ENCODE measurements at places on chromosomes 2 and 18.

DNA sequence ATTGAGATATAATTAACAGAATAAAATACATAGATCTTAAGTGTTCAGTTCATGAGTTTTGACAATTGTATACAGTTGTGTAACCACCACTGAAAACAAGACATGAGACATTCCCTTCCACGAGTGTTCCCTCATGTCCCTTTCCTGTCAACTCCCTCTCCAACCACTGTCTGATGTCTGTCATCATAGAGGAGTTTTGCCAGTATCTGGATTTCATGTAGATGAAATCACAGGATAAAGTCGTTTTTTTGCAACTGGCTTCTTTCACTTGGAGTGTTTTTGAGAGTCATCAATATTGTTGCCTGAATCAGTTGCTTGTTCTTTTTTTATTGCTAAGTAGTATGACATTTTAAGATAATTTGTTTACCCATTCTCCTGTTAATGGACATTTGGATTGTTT is 52.7 kb downstream of the RBMS1 start:
- no peak for DNase-seq

DNA sequence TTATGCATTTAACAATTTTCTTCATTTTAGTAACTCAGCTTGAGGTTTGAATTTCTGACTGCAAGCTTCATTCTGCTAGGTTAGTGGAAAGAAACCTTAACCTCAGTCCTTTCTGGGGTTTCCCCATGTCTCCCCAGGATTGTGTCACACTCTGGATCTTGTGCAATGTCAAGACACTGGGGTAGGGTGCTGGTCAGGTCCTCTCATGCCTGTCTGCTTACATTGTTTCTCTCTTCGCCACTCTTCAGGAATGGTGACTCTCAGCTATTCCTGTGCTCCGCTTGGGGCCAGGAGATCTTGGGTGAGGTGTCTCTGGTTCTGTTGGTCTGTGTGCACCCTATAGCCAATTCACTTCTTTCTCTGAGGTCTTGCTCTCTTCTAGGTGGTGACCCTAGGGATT is 23.9 kb downstream of the CTLA4 start:
- DNase-seq, result no peak

DNA sequence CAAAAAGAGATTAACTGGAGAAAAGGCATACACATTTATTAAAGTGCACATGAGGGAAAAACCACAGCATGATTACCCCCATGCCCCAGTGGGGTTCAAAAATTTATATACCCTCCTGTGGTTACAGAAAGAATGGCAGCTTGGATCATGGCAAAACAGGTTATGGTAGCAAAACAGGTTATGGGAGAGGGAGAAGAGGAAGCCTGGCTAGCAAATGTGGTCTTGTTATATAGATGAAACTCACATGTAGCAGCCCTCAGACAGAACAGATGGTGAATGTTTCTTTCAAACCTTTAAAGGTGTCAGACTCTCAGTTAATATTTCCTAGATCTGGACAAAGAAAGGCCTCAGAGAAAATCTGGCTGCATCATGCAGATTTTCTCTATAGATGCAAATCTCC is 178.2 kb upstream of the ZC3H15 start:
- DNase-seq, result no peak

GRCh38 chr2:29401994-29402393 is 286.8 kb downstream of the CLIP4 start:
- DNase-seq, result no peak

DNA sequence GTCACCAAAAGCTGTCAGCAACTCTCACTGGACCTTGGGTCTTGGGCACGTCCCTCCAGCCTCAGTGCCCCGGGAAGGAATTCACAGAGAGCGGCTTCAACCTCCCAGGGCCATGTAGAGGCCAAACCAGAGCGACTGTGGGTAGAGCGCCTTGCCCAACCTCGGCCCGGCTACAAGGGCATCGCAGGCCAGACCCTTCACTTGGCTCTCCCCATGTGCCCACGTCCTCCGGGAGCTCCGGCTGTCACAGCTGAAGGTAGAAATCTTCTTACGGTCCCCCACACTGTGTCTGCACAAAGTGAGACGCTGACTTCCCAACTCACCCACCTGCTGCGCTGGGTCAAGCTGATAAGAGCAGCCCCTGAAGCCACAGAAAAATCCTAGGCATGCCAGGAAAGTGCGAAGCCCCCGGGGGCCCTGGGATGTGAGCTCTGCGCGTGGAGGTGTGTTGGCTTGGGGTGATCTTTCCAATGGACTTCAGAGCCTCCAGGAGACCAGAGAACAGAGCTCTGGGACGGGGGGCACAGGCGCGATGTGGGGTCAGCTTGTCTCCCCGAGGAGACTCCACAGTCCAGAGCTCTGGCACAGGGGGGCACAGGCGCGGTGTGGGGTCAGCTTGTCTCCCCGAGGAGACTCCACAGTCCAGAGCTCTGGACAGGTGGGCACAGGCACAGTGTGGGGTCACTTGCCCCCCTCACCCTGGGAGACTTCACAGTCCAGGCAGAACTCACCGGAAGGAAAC is 105.5 kb downstream of the RTP5 start:
- DNase-seq, result no peak

- no peak for DNase-seq
These were observed 133.5 kb downstream of the LAMA3 start for GRCh38 chr18:23822590-23823385.

DNA sequence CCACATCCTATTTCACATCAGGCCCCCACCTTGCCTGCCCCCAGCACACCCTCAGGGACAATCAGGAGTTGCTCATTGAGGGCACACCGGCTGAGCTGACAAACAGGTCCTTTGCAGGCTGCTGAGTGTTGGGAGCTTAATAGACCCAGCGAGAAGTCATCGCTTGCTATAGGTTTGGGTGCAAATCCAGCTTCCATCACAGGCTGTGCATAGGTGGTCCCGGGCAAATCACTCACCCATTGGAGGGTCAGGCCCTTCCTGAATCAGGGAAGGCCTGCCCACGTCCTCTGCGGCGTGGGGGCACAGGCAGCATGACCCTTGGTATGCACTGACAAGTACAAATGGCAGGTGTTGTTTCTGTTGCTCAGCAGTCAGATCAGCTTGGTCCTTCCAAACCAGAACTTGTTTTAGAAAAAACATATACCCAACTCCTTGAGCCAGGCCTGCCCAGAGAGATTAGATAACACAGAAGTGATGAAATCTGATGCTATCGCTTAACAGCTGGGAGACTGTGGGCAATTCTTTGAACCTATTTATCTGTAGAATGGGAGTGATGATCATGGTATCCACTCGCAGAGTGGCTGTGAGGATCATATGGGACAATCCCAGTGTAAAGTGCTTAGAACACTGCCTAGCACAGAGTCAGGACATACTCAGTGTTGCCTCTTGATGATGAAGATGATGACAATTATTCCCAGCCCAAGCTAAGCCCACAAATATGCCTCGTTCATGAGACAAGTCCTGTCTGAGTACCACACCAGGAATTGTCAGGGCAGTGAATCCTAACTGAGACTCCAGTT is 34.9 kb downstream of the SMAD7 start:
- no peak for DNase-seq

GRCh38 chr18:13409026-13409425 is 190.5 kb downstream of the LDLRAD4 start:
- no peak for DNase-seq

DNA sequence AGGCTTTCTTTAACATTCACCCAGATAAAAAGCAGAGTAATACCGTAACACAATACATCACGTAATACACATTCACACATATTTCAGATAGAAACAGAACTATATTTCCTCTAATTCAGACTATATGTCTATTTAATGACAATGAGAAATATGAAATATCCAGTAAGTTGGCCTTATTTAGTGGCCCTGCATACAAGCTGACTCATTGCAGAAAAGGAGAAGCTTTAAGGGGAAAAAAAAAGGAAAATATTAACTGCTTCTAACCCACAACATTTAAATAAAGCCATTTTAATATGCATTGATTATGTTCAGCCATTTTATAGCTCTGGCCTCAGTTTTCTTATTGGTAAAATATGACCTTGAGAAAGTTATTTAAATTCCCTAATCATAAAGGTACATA is 94.8 kb downstream of the PPP1R1C start:
- DNase-seq, result no peak

GRCh38 chr2:29219374-29219773 is 104.2 kb downstream of the CLIP4 start:
- DNase-seq, result no peak

- DNase-seq, result no peak
These were observed 55.0 kb downstream of the PMAIP1 start for GRCh38 chr18:59954755-59955156.

DNA sequence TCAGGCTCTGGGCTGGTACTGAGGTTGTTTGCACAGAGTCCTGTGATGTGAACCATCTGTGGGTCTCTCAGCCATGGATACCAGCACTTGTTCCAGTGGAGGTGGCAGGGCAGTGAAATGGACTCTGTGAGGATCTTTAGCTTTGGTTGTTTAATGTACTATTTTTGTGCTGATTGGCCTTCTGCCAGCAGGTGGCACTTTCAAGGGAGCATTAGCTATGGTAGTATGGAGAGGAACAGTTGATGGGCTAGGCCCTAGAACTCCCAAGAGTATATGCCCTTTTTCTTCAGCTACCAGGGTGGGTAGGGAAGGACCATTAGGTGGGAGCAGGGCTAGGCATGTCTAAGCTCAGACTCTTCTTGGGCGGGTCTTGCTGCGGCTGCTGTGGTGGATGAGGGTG is 257.0 kb upstream of the GYPC start:
- DNase-seq, result peak; percentile 3

- DNase-seq, result no peak
These were observed 113.9 kb downstream of the COPS8 start for GRCh38 chr2:237199577-237199976.

- no peak for DNase-seq
These were observed 25.9 kb downstream of the COL6A3 start for GRCh38 chr2:237388036-237388435.

GRCh38 chr2:211347328-211347727 is 790.9 kb downstream of the CPS1 start:
- DNase-seq, result no peak

DNA sequence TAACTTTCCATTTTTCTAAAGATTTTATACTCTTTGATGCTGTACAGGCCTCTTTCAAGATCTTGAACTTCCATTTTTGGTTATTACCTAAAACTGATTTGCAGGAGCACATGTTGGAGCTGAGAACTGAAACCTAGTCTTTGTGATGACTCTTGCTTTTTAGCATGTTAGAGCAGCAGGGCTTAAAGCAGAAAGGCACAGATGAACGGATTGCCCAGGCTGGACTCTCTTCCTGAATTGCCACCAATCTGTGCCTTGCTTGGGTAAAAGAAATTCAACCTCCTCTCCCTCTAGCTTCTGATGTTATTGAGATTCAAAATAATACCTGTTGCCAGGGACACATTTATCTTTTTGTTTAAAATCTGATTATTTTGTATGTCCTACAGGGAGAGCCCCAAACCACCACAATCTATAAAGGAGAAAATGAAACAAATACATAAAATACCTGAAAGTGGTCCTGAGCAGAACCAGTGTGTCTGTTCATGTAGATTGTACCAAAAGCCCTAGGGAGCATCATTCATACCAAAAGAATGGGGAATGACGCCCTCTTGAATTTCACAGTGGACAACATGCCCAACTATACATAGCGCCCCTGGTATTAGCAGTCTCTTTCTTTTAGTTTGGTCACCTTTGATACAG is 277.0 kb upstream of the MAP2 start:
- DNase-seq, result no peak

DNA sequence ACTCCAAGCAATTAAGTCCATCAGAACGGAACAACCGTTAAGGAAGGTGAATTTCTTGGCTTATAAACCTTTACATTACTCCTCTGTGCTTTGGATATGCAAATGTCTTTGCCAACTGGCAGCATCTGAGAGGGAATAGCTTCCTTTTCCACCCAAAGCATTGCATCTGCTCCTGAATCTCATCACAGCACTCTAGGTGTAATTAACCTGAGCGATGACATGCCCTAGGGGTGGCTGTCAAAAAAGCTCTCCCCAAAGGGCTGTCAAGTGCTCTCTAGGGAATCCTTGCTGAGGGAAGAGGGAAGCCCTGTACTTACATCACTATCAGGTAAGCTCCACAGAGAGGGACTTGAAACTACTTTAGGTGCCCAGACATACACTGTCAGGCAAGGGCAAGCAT is 5.5 kb upstream of the SMARCAL1 start:
- no peak for DNase-seq

GRCh38 chr2:240934701-240935102 is 28.6 kb downstream of the CROCC2 start:
- DNase-seq, result no peak

- no peak for DNase-seq
These were observed 6.7 kb downstream of the ASB1 start for GRCh38 chr2:238433300-238433915.

GRCh38 chr18:56030060-56030459 is 442.1 kb upstream of the TCF4 start:
- DNase-seq, result no peak

DNA sequence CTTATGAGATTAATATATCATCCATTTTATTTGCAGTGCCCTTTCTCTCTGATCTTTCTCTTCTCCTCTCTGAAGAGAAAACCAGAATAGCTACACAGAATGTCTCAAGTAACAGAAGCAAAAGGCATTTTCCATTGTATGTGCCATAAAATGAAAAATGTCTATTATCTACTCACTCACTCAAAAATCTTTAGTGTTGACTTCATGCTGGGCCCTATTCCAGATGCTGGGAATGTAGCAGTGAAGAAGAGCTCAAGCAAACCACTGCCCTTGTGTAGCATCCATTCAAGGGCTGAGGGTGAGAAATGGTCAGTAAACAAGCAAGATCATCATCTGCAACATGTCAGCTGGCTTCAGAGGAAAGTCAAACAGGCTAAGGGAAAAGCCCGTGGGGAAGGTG is 427.7 kb downstream of the METTL4 start:
- DNase-seq, result no peak

GRCh38 chr18:13572148-13572547 is 154.2 kb downstream of the FAM210A start:
- DNase-seq, result no peak

- no peak for DNase-seq
These were observed 12.6 kb downstream of the HYCC2 start for GRCh38 chr2:201058914-201059313.

DNA sequence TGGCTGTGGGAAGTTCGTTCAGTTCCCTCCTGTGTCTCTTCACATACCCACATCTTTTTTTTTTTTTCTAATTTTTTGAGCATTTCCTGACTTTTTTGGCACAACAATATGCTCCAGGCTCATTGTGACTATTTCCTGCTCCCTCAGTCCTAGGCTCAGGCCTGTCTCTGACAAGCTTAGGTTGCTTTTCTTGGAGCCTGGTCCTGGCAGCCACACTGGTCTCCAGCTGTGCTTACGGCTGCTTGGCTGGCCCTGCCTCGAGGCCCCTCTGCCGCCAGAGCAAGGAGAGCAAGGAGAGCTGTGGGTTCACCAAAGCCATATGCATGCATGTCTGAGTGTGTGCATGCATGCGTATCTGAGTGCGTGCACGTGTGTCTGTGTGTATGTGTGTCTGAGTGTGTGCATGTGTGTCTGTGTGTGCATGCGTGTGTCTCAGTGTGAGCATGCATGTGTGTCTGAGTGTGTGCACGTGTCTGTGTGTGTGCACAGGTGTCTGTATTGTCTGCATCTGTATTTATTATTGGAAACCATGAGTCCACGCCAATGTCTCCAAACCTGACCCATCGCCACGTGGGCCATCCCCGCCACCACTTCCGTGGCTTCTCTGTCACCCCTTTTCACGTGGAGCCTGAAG is 766.1 kb upstream of the SALL3 start:
- no peak for DNase-seq
